ENCODE measurements at places on chromosomes 12 and 14.

GRCh38 chr14:91388551-91388975 is 29.1 kb downstream of the CCDC88C start:
- DNase-seq = no peak

DNA sequence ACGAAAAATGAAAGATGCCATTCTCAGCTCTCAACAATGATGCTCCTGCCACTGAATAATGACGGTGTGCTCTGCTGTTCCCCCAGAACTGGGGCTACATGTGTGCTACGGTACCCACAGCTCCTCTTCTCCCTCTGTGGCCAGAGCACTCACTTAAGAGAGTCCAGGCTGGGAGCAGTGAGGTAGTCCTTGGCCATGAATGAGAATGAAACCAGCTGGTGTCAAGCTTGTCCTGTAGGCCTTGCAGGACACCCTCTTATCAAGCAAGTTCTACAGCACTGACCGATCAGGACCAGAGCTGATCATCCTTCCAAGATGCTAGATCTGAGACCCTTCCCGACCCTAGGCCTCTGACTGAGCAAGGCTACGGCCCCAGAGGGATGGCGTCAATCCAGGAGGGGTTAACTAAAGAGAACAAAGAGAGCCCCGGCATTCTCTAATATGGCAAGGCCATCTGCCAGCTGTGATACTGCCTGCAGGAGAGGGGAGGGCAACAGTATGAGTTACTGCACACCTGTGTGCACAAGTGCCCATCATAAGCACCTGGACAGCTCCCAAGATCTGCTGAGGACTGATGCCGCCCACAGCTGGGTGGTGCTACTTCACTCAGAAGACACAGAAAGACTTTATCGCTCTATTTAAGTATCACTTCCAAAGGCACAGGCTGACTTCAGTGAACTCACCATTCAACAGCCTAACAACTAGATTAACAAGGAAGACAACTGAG is 30.5 kb downstream of the APPL2 start:
- no peak for DNase-seq

DNA sequence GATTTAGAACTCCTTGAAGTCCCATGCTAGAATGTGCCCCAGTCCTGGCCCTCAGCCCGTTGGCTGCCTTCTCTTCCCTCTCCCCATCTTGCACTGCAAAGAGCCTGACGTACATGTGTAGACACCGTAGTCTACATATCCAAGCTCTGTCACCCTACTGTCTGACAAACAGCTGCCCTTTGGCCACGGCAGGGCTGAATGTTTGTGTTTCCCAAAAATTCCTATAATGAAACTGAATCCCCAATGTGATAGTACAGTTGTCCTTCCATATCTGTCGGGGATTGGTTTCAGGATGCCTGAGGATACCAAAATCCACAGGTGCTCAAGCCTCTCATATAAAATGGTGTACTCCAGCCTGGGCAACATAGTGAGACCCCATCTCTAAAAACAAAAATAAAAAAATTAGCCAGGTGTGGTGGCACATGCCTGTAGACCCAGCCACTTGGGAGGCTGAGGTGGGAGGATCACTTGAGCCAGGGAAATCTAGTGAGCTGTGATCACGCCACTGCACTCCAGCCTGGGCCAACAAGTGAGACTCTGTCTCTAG is 12.3 kb upstream of the TFCP2 start:
- no peak for DNase-seq

DNA sequence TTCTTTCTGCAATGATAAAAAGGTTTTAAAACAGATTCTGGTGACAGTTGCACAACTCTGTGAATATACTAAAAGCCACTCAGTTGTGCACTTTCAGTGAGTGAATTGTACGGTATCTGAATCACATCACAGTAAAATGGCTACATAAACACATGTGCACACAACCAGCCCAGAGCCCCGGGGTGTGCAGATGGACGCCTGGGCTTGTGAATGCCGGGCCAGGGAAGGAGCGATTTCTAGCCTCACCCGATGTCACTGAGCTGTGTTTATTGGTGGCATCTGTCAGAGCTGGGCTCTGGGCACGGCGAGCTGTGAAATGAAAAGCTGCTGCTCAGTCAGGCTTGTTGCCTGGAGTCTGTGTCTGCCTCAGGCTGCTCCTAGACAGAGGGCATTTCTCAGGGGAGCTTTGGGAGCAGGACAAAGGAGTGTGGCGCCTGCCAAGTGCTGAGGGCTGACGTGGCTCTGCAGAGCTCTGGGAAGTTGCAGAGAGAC is 25.9 kb downstream of the RHOF start:
- no peak for DNase-seq

- DNase-seq = no peak
Observed at GRCh38 chr12:26614011-26614616, 218.9 kb downstream of the ITPR2 start.

DNA sequence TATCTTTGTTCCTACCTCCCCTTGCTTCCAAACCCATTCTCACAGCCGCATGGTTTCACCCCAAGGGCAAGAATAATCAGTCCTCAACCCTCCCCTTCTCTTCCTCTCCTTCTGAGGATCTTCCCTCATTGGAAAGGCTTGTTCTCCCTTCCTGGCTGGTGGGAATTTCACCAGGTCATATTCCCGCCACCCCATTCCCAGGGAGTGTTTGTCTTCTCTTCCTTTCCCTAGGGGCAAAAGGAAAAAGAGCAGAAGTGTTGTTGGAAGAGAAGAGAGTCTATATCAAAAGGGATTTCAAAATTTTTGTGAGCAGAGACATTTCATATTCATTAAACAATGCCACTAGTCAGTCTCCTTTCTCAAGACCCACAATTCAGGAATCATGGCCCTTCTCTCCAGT is 176.9 kb downstream of the ANO2 start:
- DNase-seq = no peak

DNA sequence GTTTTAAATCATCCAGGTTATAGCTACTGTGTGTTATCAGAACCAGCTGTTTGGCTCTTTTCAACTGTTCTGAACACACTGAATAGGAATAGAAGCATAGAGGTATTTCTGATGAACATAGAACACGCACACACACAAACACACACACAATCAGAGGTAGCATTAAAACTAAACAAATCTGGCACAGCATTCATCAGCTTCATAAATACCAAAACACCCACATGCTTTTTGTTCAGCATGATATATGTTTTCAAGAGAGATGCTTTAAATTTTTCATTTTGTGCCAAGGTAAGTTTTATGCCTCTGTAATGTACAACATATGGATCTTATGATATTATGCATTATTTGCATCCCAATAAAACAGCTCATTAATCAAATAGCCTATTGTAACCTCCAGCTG is 208.6 kb downstream of the GALC start:
- no peak for DNase-seq
